ENCODE measurements at places on chromosomes 3 and 15.

- ATAC-seq = no peak
Measured at GRCh38 chr3:59810606-59811005, 760.8 kb upstream of the CFAP20DC start.

DNA sequence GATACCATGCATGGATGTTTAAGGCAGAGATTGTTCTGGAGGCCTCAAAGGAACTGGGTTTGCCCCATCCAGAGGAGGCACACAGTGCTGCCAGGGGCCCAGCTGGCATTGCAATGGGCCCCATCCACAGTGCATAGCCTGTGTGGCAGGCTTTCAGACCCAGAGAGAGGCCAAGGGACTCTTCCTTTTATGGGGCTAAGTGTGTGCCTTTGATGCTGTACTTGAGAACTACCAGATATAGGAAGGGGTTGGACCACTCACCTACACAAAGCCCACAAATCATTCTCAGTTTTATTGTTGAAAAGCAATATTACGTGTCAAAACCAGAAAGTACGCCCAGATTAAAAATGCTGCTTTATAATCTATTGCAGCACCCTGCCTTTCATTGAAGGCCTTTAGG, 134.9 kb downstream of the EPHB1 start:
- no peak for ATAC-seq

DNA sequence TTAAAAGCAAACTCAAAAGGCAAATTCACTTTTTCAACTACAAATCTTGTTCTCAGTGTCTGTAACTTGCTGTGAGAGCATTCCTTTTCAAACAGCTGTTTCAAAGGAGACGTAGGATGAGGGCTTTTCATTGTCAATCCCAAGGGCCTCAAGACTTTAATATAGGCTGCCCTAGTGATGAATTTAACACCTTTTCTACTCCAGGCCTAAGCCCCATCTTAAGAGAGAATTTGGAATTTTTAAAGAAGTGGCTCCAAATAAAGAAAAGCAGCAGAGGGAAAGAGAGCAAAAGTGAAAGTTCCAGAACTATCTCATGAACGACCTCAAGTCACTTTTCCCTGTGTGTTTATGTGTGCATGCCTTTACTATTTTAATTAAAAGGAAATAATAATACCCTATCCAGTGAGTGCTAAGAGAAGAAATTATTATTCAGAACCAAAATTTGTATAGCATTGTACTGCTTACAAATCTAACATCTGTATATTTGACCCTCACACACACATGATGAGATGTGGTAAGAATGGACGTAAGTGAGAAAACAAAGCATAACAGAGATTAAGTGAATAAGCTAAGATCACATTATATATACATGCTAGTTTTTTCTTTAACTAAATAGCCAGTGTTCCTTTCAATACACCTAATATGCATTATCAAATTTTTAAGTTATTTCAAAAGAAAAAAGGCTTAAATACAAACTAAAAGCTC, 196.4 kb downstream of the VGLL3 start:
- ATAC-seq = peak; percentile 20

GRCh38 chr15:31559786-31560185, 233.2 kb downstream of the KLF13 start:
- ATAC-seq = no peak

DNA sequence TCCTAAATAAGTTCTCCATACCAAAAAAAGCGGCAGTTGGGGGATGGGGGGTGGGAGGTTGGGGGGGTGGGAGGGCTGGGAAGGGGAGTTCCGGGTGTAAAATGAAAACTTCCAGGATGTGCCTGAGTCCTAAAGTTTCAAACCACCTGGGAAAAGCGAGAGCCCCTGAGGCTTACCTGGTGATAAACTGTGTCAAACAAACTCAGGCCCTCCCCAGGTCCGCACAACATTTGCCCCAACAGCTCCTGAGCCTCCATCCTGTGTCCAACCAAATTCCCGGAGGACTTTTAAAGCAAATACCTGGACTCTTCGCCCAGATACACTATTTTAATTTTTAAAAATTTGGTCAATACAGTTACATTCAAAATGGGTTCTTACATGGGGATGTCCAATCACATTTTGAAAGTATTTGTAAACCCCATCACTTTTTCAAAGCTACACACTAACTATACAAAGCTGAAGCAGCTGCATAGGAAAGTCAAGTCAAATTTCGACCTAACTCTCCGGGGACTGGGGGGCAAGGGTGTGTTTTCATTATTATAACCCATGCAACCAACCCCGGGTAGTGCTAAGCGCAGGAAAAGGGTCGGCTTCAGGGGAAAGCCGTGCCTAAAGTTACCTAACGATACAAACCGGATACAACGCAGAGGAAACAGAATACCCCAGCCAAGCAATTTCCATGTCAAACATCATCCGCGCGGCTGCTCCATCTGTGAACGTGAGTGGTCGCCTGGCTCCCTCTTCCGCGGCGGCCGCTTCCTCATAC, 685 bp upstream of the FOXB1 start:
- ATAC-seq = no peak

GRCh38 chr15:56353740-56354139, 11.5 kb upstream of the TEX9 start:
- ATAC-seq = no peak

GRCh38 chr3:50357481-50357880, 1.8 kb downstream of the TMEM115 start:
- ATAC-seq = no peak

GRCh38 chr15:90233387-90234095, at the start of gene CIB1:
Gene CIB1 (minus strand): TSS chr15:90233941. CDS start chr15:90233885, 56 bp downstream.
- peak; percentile 94 for ATAC-seq

Data from SK-N-SH treated with all-trans-retinoic acid at 6 μM for 48 hours (cell line).